ENCODE measurements at places on chromosomes 2 and 18.

- no peak for DNase-seq
Observed at GRCh38 chr2:191376981-191377629, 131.9 kb downstream of the MYO1B start.

- no peak for DNase-seq
Observed at GRCh38 chr18:70019991-70020390, 72.3 kb upstream of the CD226 start.

GRCh38 chr2:233089851-233090250 lies 29.7 kb downstream of the INPP5D start:
- peak; percentile 34 for DNase-seq

GRCh38 chr2:152352616-152353015 lies 17.6 kb downstream of the FMNL2 start:
- no peak for DNase-seq

- DNase-seq, result no peak
Observed at GRCh38 chr2:102594445-102595016, 24.8 kb upstream of the SLC9A2 start.

- DNase-seq, result no peak
Observed at GRCh38 chr2:219641390-219642068, 14.1 kb downstream of the SLC4A3 start.

DNA sequence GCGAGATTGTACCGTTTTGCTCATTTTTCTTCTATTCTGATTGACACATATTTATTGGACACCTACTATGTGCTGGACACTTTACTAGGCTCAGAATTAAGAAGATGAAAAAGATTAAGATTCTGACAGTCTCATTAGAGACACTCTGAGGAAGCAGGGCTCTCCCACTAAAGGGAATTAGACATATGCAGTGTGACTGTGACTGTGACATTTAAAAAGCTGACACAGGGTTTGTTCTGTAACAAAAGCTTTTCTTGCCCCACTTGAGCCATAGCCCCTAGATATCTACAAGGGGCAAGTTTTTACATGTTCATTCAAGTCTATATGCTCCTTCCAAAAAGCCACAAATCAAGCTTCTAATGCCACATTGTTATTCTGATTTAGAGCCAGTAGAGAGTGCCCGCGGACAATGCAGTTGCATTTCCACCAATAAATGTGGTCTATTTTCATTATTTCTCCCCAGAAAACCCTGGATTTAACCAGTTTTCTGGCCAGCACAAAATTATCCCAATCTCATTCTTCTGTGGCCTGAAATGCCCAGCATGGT lies 9.8 kb downstream of the ARHGAP25 start:
- DNase-seq, result no peak

GRCh38 chr2:177353187-177353478 lies 39.4 kb upstream of the AGPS start:
- no peak for DNase-seq

DNA sequence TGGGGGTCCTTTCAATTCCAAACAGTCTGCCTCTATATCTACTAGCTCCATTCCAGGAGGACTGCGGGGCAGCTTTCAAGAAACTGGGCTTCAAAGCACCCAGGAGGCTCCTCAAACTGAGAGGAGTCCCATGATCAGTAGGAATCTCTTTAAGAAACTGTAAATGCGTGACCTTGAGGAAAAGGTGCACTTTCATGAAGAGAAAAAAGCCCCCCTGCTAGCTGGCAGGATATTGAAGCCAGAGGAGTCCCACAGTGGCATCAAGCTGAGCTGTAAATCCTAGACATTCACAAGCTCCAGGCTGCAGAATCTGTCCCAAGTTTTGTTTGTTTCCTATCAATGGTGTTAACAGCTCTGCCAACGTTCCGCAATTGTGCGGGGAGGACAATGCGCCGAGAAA lies 790.1 kb downstream of the SLC4A3 start:
- no peak for DNase-seq

DNA sequence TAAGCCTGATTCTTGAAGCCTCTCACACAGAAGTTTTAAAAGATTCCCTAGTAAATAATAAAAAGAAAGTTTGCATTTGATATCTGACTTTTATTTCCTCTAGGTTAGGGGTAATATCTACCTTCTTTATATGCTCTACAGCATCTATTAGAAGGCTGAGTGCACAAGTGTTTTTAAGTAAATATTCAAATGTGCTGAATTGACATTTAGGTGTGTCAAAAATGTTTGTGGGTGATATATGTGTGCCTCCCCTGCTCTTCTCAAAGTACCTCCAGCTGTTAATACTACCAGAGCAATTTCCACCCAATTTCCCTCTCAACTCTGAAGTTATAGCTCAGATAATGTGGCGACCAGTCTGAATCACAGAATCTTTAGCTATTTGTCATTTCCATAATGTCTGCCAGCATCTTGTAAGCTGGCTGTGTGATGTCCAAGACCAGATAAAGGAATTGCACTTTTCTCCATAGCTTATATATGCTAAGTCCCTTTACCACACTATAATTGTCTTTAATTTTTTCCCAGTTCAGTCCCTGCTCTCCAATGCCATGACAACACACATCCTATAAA lies 24.4 kb upstream of the ERMN start:
- DNase-seq, result no peak

GRCh38 chr2:85134255-85134895 lies 1.2 kb downstream of the TCF7L1 start:
- DNase-seq, result peak; percentile 49

- DNase-seq, result no peak
Observed at GRCh38 chr2:174572556-174572955, 25.0 kb downstream of the WIPF1 start.

- DNase-seq, result no peak
Observed at GRCh38 chr2:160295519-160296207, 95.6 kb upstream of the ITGB6 start.

DNA sequence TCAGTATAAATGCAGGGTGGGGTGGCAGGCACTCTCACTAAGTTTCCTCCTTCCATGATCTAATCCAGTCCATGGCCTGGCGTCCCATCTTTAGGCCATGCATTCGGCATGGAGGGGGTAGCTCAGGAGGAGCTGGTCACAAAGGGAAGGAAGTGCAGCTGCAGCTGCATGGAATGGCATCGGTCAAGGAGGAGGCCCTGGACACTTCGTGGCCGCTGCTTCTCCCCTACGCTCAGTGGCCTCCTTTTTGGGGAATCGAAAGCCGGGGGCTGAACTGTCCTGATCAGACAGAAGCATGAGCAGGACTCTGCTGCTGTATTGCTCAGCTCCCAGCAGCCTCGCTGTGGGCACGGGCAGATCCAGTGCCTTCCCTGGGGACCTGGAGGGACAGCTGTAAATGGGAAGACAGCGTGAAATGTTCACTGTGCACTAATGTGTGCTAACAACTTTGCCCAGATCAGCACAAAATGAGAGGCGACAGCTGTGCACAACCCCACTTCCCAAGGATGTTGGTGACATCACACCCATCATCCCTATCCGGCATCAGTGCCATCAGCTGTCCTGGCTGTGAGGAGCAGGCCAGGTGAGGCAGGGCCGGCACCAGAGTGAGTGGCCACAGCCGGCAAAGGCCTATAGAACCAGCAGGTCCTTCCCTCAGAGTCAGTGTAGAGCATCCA lies 520.1 kb upstream of the RAB6C start:
- DNase-seq, result no peak

DNA sequence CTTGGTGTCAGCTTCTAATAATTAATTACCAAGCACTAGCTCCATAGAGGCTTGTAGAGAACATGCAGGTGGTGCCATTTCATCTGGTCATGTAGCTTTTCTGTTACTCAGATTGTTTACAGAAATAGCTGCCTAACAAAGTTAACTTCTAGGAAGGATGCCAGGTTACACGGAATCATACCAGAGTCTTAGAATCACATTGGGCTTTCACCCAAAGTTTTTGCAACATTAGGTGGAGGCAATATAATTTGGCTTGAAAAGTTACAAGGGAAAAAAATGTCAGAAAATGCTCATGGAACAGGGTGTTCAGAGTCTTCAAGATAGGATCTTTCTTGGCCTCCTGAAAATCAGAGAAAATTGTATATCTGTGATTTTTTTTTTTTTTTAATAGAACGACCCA lies 135.6 kb downstream of the ARHGAP15 start:
- DNase-seq, result no peak

- DNase-seq, result no peak
Observed at GRCh38 chr2:72051971-72052505, 95.6 kb downstream of the CYP26B1 start.

GRCh38 chr18:58674863-58675472 lies 3.7 kb downstream of the MALT1 start:
- DNase-seq, result no peak
